ENCODE measurements at places on chromosomes 1 and 21.
A peak's percentile ranks its signal among the peaks of the same experiment; 100 is the strongest.

- no peak for DNase-seq
Observed at GRCh38 chr1:180228648-180229482, 1.2 kb upstream of the LHX4 start.

DNA sequence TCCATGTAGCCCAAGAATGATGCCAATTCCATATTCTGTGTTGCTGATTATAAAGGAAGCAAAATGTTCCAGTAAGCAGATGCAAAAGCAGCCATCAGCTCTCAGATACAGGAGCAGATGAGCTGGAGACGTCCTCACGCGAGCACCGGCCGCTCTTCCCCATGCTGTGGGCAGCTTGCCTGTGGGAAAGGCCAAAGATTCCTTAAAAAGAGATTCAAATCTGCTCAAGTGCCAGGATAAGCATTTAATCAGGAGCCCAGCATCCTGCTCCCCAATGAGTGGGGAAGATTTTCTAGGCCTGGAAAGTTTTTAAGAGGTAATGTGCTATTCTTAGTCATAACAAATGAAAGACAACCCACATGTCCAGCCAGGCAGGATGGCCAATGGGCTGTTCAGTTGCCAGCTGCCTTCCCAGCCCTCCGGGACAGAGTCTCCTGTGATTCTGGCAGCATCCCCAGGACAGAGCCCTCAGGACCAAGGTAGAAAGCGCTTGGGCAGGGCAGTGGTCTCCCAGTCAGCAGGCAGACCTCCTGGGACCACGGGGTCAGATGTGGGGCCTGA, 108.2 kb upstream of the TMPRSS2 start:
- DNase-seq: no peak

DNA sequence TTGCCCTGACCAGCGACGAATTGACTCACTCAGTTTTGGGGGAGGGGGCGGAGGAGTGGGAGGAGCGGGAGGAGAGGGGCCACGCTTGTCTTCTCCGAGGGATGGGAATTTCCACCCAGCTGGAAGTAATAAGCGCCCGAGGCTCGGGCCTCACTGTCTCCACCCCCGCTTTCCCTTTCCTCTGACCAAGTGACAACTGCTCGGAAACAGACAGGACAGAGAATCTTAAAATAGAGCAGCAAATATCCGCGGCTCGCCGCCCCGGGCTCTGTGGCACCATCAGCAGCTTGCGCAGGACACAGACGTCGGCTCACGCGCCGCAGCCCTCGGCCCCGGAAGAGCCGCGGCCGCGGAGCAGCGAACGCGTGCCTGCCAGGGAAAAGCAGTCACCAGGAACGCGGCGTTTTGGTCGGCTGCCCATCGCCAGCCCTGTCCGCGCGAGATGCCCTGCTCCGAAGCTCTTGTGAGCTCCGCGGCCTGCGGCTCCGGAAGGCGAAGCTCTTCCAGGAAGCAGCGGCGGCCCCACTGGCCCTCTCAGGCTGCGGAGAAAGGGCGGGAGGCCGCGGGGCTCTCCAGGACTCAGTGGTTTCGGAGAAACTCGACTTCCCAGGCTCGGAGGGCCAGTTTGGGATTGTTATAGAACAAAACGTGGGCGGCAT, 10.7 kb upstream of the RGS16 start:
- DNase-seq: peak; percentile 42

- DNase-seq: no peak
Observed at GRCh38 chr1:36284517-36284916, 21.7 kb upstream of the SH3D21 start.

DNA sequence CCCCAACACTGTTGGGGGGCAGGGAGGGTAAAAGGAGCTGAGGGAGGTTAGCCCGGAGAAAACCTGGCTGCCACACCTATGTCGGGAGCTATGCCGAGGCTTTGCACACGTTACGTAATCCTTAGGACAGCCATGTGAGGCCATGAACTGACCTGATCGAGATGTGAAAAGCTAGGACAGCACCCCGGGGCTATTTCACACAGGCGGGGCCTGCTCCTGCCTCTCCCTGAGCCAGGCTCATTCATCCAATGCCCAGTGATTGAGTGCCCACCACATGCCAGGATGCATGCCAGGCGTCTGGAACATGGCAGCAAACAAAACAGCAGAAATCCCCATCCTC, 30.2 kb downstream of the LDLRAP1 start:
- DNase-seq: no peak

DNA sequence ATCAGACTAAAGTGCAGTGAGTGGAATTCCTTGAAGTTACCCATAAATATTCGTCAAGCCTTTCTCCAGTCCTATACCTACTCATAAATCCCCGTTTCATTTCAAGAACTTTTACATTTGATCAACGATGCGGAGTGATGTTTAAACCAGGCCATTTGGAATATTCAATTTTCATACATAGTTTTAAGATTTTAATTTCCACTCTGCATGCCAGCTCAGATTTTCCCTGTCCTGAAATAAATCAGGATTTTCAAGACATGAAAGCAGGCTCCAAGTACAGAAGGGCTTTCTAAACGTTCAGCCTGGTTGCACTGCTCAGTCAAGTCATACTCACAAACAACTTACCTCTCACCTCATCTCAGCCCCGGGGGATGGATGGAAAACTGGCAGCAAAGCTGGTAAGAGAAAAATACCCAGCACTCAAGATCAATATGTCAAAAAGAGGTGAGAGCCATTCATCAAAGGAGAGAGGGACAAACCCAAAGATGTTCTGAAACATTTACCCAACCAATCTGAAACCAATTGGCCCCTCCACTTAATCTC, 418.5 kb downstream of the PLPP3 start:
- no peak for DNase-seq

DNA sequence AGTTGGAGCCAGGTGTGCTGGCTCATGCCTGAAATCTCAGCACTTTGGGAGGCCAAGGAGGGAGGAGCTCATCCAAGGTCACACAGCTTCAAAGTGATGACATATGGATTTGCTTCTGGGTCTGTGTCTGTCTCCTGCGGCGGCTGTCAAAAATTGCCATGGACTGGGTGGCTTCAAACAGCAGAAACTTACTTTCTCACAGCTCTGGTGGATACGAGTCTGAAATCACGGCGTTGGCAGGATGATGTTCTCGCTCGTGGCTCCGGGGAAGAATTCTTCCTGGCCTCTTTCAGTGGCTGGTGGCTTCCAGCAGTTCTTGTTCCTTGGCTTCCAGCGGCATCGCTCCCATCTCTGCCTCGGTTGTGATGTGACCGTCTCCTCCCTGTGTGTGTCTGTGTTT, 314.8 kb upstream of the C1orf174 start:
- no peak for DNase-seq

DNA sequence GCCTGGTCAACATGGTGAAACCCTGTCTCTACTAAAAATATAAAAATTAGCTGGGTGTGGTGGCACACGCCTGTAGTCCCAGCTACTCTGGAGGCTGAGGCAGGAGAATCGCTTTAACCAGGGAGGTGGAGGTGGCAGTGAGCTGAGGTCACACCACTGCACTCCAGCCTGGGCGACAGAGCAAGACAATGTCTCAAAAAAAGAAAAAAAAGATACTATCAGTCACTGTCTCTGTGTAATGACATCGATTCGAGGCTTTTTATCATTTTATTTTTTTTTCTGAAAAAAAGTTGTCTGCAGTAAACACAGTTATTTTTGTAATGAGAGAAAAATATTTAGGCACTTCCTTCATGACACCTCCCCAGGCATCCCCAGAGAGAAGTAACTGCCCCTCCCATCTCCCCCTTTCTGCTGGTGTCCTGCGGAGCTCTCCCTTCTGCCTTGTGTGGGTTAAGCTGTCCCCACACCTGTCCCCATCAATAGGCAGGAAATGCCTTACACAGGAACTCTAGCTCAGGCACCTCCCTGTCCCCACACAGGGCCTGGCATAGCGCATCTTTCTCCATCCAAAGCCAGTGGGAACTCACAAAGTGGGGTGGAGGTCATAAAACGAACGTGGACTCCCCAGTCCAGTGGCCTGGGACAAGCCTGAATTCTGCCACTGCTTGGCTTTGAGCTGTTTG, 132.0 kb downstream of the SYF2 start:
- no peak for DNase-seq

- no peak for DNase-seq
Observed at GRCh38 chr1:94828251-94828650, 8.1 kb downstream of the SLC44A3 start.

- DNase-seq: no peak
Observed at GRCh38 chr1:172429331-172430127, 9.0 kb downstream of the C1orf105 start.

- DNase-seq: no peak
Observed at GRCh38 chr21:15195768-15196167, 131.0 kb upstream of the NRIP1 start.

GRCh38 chr1:171916315-171916771, 75.0 kb downstream of the DNM3 start:
- no peak for DNase-seq

DNA sequence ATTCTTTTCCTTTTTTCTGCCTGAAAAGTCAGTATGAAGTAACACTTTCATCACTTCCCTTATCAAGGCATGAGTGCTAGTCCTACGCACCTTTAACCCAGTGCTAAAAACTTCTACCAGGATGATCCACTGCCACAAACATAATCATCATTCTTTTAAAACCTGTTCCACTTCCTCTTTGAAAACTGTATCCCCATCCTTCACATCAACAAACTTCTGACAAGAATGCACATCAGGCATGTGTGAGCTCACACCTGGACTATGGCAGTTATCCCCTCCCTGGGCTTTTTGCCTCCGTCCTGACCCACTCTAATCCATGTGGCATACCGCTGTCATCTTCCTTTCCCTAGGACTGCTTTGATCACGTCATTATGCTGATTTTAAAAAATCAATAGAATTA, 70.2 kb downstream of the ESRRG start:
- no peak for DNase-seq

GRCh38 chr1:8329858-8330257, 11.9 kb downstream of the SLC45A1 start:
- no peak for DNase-seq

- no peak for DNase-seq
Observed at GRCh38 chr1:82269431-82269830, 468.7 kb downstream of the ADGRL2 start.

- no peak for DNase-seq
Observed at GRCh38 chr1:204241050-204241449, 27.3 kb upstream of the GOLT1A start.

- no peak for DNase-seq
Observed at GRCh38 chr21:34369741-34370140, 5.6 kb upstream of the SMIM11 start.

- no peak for DNase-seq
Observed at GRCh38 chr1:199405634-199406196, 621.8 kb upstream of the NR5A2 start.

DNA sequence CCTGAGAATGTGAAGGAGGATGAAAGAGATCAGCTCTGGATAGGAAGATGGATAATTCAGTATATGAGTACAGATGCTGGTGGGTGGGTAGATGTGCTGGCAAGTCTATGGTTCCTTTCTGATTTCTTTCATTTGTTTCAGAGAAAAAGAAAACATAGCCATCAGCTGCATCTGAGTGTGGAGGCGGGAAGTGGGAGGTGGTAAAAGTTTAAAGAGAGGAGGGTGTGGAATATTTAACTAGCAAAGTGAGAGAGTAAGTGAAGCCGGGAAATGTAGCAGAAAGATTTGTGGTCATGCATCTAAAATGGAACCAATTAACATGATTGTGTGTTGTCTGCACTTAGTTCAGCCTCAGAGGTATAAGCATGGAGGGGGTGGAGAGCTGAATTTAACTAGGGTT, 16.4 kb downstream of the RPE65 start:
- no peak for DNase-seq

All from T-helper 17 cell (primary cell).